ENCODE measurements at places on chromosomes 4 and X.

DNA sequence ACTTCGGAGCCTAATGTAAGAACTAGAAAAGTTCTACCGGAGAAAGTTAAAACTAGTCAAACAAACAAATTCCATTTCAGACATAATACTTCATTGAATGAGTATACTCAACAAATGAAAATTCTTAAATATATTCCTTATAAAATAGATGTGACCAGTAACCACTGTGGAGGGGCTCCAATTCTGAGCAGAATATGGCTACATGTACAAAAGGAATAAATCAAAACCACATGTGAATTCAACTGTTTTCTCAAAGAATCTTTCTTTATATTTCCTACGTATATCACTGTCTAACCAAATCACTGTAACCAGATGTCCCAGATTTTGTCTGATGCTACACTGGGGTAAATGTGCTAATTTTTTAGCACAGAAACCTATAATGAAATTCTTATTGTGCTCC is 49.0 kb downstream of the HTN1 start:
- DNase-seq, result no peak

GRCh38 chr4:74327762-74328161 is 19.5 kb downstream of the EPGN start:
- no peak for DNase-seq

GRCh38 chrX:153674219-153674851 is 722 bp upstream of the PNCK start:
- no peak for DNase-seq

DNA sequence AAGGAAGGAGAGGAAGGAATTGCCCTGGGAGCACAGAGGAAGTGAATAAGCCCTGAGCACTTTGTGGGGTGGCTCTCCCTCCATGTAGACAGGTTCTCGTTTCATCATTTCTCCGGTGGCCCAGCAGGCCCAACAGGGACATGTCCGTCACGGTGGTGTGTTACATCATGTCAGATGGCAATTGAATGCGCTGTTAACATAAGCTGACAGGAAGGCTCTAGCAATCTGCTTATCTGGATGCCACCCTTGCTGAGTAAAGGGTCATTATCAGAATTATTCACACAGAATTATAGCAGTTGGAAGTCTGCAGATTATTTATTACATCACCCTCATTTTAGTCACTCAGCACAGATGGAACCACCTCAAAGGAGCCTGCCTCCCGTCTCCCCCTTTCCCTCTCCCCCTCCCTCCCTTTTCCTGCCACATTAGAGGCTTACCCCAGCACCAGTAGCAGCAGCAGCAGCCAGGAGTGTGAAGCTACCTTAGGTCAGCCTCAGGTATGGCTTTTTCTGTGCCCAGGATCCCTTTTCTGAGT is 124.3 kb upstream of the TRIM2 start:
- no peak for DNase-seq

DNA sequence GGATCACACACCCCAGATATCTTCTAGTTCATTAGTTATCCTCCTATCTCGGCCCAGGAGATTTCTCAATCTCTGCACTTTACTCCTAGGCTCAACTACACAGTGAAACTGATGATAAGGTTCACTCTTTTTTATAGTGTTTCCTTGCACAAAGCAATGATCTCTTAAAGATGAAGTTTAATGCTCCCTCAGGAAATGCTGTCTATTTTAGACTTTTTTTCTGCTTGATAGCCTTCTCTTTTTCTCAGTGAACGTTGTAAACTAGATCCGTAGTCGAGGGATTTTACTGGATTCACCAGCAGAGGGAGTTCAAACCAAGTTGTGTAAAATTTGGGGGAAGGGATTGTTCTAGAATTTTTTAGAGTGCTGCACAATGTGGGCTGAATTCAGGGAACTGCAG is 269.6 kb downstream of the GBA3 start:
- DNase-seq, result no peak

DNA sequence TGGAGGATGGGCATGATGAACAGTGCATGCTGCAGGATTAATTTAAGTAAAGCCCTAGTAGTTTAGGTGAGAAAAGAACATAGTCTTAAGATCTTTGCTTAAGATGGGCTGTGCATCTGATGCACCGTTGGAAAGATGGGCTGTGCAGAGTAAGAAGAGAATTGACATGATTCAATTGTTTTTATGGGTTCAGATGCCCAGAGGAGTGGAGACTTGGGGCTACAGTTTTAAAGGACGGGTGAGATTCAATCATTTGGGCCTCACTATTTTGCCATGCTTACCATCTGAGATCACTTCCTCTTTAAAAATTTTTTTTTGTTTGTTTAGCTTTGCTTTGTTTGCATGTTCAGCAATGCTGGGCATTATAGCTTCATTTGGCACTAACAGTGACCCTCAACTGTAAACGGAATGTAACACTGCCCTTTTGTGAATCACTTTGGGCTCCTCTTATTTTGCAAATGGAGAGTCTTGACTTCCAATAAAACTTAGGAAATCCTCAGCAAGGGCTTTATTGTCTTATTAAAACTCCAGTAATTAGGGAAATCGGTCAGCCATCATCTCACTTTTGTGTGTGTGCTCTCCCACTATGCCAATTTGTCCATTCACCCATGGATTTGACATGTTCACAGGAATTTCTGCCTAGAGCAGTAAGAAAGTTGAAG is 216.1 kb upstream of the TLL1 start:
- DNase-seq, result no peak

DNA sequence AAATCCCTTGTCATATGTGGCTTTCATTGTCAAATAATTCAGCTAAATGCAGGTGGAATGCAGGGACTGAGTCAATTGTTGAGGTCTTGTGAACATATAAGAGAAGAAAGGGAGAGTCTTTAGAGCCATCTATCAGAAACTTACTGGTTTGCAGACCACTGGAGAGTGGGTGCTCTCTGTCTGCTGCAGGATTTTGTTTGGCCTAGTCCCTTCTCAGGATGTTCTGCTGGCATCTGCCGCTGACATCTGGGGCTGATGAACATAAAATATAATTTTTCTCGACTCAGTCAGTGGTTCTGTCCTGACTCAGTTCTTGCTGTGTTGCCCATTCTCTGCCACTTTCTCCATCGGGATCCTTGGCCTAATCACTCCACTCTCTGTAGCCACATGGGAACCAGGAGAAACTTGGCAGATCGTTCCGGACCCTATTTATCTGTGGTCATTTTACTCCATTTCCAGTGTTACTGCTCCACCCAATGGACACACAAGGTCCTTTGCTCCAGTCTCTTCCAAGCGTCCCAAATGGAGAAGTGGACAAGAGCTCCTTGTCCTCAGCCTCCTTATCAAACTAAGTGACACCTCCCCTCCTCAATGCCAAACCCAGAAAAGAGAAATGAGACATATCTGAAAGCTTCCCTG is 436.2 kb downstream of the FAT4 start:
- DNase-seq, result no peak

GRCh38 chr4:182808673-182809416 is 108.3 kb downstream of the DCTD start:
- DNase-seq, result no peak

GRCh38 chr4:119647558-119647957 is 19.0 kb upstream of the PDE5A start:
- DNase-seq, result no peak

- DNase-seq, result no peak
Observed at GRCh38 chrX:3743801-3744439, 30.5 kb upstream of the PRKX start.

- DNase-seq, result no peak
Observed at GRCh38 chrX:10011991-10012390, 44.8 kb downstream of the CLDN34 start.

GRCh38 chr4:48725414-48725813 is 54.7 kb downstream of the FRYL start:
- no peak for DNase-seq
